ENCODE measurements at places on chromosomes 2 and 18.

- DNase-seq: no peak
Observed at GRCh38 chr2:114598329-114598728, 155.9 kb downstream of the DPP10 start.

DNA sequence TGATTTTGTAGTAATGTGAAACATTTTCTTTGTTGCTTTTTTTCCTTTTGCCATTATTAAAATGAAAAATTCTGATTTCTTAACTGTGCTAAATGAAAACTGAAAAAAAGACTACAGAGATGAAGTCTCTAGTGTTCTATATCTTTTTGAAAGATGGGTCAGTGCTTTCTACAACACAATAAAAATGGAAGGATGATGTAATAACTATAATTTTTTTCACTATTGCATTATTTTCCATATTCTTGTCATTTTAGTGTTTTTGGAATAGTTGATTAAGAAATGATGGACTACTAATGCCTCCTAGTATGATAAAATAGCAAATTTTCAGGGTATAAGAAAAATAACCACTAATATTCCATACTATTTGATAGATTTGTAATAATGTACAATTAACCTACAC, 7.2 kb downstream of the PSMD14 start:
- no peak for DNase-seq

- DNase-seq: no peak
Observed at GRCh38 chr2:122988395-122989221, 1036.5 kb upstream of the CNTNAP5 start.

DNA sequence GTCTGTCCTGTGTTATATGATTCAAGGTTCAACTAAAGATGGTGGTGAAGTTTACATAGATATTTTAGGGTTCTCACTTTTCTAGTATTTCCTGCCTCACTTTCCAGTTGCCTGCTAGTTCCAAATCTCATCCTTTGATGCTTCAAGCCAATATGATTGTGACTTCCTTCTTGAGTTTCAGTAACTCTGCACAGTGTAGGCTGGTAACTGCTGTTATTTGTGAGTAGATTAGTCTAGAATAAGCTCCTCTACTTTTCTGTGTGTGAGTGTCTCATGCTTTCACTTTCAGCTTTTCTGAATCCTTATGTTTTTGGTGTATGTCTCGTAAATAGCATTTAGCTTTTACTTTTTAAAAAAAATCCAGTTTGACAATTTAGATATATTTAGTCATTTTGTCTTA, 42.6 kb downstream of the GALNT1 start:
- no peak for DNase-seq

DNA sequence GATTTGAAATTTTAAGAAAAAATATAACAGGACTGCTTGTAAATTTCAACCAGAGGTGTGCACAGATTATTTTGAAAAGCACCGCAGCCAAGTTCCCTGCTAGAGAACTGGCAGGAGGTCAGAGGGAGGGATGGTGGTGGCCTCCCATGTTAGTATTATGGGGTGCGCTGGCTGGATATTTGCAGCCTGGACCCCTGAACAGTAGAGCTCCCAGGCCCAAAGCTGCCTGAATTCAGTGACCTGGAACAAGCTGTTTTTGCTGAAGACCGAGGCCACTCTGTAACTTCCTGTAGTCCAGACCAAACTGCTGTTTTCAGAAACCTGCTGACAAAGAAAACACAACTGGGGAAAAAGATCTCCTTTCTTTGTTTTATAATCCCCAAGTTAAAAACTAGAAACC, 314.3 kb downstream of the TNS1 start:
- DNase-seq: no peak
